ENCODE measurements at places on chromosomes 1 and 21.

DNA sequence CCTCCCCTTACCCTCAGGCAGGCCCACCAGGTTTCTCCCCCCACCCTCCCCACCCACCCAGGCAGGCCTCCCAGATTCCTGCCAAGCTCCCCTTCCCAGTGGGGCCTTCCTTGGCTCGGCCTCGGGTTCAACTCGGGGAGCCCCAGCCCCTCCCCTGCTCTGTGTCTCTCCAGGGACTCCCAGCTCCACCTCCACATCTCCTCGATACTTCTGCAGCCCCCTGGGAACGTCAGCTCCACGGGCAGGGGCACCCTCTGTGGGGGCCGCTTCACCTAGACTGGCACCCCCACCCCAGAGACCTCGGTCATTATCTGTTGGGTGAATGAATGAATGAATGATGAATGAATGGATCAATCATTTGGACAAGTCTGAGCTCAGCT lies 775 bp downstream of the MMEL1 start:
- DNase-seq, result no peak

- DNase-seq, result no peak
Observed at GRCh38 chr1:175818929-175819328, 75.5 kb upstream of the TNR start.

- DNase-seq, result no peak
Observed at GRCh38 chr1:83130886-83131691, 867.8 kb downstream of the TTLL7 start.

DNA sequence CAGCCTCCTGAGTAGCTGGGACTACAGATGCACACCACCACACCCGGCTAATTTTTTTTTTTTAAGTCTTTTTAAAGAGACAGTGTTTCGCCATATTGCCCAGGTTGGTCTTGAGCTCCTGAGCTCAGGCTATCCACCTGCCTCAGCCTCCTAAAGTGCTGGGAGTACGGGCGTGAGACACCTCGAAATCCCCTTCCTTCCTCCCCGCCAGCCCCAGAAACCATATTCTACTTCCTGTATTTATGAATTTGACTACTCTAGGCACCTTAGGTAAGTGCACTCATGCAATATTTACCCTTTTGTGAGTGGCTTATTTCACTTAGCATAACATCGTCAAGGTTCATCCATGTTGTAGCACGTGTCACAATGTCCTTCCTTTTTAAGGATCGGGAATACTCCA lies 6.9 kb upstream of the LRP8 start:
- DNase-seq, result no peak

- no peak for DNase-seq
Observed at GRCh38 chr21:36849461-36850105, 116.9 kb downstream of the HLCS start.

Measured in activated T-helper 1 cell treated with anti-CD3 and anti-CD28 coated beads, Interleukin-2, amount 50 U/mL, for 16 hours (primary cell).